ENCODE measurements at places on chromosomes 11 and 22.
A peak's percentile ranks its signal among the peaks of the same experiment; 100 is the strongest.

DNA sequence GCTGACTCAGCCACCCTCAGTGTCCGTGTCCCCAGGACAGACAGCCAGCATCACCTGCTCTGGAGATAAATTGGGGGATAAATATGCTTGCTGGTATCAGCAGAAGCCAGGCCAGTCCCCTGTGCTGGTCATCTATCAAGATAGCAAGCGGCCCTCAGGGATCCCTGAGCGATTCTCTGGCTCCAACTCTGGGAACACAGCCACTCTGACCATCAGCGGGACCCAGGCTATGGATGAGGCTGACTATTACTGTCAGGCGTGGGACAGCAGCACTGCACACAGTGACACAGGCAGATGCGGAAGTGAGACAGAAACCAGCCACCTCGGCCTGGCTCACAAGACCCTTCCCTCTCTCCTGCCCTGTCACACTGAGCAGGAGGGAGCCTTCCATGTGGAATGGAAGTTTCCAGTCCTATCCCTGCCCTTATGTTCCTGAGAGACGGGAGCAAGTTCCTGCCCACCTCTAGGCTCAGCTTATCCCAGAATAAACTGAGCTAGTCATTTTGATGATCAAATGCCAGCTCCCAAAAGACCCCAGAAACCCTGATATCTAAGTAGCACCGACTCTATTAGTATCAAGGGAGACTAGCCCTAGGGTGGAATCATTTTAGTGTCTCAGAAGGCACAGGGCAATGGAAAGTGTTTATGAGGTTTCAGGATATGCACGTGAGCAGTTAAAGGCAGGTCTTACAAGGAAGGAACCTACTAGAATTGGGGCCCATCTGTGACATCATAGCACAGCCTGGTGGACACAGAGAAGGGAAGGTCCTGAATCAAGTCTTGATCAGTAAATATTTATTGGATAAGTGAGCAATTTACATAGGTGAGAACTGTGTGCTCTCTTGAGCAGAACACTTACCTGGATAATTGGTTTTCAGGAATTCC is 6.3 kb upstream of the IGLL5 start:
- peak; percentile 39 for DNase-seq

DNA sequence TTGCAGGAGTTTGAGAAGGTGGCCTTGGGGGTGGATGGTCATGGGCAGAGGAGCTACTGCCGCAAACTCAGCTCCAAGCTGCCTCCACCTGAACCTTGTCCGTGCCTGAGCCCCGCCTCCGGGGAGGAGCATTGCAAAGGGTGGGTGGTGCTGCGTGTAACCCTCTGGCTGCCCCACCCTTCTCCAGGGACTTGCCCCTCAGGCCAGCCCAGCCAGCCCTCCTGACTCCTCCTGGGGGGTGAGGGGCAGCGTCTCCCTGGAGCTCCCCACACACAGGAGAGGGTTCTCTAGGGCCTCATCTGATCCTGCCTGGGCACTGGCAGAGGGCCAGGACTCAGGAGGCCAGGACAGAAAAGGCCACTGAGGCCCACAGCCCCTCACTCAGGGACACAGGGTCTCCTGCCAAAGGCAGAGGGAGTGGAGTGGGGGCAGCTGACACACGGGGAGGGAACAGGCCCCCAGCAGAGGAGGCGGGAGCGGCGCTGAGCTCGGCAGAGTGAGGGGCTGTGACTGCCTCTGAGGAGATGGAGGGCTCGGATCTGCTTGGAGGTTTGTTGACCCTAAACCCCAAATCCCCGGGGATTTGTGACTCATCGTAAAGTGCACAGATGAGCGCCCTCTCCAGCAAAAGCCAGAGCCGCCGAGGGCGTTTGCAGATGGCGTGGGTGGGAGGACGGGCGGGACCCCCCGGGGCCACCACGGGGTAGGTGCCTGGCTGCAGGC is 12.8 kb downstream of the BRSK2 start:
- DNase-seq: no peak

- peak; percentile 23 for DNase-seq
Measured at GRCh38 chr11:69912911-69913451, 93.8 kb upstream of the FGF3 start.

DNA sequence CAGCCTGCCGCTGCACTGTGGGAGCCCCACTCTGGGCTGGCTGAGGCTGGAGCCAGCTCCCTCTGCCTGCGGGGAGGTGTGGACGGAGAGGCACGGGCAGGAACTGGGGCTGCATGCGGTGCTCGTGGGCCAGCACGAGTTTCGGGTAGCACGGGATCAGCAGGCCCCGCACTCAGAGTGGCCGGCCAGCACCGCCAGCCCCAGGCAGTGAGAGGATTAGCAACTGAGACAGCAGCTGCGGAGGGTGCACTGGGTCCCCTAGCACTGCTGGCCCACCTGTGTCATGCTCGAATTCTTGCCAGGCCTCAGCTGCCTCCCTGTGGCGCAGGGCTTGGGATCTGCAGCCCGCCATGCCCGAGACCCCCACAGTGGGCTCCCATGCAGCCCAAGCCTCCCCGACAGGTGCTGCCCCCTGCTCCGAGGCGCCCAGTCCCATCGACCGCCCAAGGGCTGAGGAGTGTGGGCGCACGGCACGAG is 24.0 kb upstream of the OR5B21 start:
- DNase-seq: no peak

GRCh38 chr11:88398372-88398771 is 60.8 kb upstream of the CTSC start:
- no peak for DNase-seq

DNA sequence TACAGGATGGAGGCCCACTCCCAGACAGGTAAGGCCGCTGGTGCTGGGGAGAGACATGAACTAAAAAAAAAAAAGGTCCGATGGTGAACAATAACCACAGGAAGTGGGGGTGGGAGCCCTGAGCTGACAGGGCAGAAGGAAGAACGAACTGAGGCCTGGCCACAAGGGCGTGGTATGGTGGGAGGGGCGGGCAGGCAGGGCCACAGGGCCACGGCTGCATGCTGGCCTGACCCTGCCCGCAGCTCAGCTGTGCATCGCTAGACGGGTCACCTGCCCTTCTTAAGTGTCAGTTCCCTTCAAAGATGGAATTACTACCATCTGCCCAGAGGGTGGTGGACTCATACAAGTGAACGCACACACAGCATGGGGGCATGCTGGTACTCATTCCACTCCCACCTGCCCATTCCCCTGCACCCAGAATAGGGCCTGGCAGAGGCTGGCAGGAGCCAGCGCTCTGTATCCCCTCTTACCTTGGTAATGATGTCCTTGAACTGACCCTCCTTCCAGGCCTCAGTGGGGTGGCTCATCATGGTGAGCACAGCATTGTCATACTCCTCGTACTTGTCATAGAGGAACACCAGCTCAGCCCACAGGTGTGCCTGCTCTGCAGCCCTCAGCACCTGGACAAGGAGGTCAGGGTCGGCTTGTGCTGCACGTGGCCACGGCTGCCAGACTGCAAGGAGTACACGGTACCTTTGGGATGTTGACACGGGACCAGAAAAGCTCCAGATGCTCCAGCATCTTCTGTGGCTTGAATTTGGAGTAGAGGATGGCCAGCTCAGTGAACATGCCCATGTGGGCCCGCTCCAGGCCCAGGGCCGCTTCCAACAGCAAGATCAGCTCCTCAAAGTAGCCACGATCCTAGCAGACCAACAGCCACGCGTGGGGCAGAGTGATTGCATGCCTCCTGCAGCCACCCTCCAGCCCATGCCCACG is 17.5 kb upstream of the SLC25A1 start:
- DNase-seq: no peak

DNA sequence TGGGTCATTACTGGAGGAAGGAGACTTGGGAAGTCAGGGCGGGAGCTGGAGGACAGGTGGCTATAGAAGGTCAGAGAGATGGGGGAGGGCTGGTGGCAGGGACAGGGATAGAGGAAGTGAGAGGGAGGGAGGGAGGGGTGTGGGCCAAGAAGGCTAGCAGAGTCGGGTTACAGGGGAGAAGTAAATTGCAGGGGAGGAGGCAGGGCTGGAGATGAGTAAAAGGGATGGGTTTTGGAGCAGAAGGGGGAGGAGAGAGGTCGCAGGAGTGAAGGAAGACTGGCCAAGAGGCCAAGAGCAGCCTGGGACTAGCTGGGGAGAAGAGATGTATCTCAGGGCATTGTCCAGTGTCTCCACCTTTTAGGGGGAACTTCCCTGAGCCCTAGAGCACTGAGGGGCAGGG is 33.0 kb downstream of the LRRC10B start:
- no peak for DNase-seq

DNA sequence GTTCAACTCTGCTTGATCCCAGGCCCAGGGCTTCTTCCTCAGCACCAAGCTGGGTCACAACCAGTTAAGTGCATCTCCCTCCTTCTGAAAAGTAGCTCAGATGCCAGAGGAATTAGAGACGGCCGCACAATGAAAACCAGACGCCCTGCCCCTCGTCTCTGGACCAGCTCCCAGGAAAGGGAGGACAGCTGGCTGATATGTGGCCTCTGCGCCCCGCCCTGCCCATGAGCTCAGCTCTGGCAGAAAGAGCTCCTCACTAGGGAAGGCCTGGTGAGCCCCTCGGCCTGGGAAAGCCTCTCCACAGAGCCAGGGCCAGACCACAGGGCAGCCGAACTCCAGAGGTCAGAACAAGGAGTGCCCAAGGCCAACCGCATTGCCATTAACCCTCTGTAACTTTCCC is 18.1 kb upstream of the SCGB1A1 start:
- DNase-seq: no peak

GRCh38 chr11:20125927-20126326 is 34.3 kb downstream of the DBX1 start:
- DNase-seq: no peak

- no peak for DNase-seq
Measured at GRCh38 chr11:84924154-84924692, 702.9 kb downstream of the DLG2 start.

DNA sequence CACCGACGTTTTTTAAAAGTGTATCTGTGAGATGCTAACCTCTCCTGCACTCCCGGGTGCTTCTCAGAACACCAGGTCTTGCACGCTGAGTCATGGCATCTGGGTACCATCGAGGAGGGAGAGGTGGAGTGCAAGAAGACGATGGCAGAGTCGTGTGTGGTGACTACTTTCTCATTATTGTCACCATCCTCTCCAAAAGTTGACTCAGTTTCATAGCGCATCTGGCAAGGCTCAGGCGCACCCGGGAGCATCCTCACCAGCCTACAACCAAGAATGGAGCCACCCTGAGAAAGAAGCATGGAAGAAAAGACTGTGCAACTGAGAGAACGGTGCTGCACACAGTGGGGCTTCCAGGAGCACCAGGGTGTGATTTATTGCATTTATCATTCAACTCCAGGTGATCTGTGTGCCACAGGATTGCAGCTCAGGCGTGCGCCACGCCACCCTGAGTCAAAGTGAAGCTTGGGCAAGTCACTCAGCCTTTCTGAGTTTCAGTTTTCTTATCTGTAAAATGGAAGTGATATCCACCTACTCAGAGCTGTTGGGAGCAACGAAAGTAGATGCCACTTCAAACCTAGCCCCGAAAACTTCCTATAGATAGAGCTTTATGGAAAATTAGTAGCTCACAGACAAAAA is 65.4 kb downstream of the LINC01488 start:
- DNase-seq: peak; percentile 55

GRCh38 chr11:14700593-14700992 is 57.0 kb downstream of the PDE3B start:
- peak; percentile 39 for DNase-seq

DNA sequence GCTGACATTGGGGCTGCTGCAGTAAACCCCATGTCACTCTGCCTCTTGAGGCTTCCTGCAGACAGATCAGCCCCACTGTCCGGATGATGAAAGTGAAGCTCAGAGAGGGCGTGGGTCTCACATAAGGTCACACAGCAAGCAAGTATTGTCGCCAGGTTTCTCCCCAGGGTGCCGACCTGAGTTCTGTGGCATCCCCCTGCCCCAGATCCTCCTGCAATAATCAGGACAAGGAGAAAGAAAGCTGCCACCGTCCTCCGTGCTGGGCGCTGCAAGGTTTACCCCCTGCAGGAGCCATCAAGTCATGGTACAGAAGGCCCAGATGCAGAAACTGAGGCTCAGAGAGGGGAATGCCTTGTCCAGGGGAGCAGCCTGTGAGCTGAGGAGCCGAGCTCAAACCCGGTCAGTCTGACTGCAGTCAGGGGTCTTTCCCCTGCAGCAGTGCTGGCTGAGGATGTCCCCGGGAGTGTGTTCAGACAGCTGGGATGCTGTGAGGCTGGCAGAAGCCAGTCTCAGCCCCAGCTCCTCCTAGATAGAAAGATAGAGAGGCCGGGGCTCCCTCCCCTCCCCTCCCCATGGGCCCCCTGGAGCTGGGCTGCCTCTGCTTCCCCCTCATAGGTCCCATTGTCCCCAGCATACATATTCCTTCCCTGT is 13.2 kb downstream of the EMID1 start:
- no peak for DNase-seq

DNA sequence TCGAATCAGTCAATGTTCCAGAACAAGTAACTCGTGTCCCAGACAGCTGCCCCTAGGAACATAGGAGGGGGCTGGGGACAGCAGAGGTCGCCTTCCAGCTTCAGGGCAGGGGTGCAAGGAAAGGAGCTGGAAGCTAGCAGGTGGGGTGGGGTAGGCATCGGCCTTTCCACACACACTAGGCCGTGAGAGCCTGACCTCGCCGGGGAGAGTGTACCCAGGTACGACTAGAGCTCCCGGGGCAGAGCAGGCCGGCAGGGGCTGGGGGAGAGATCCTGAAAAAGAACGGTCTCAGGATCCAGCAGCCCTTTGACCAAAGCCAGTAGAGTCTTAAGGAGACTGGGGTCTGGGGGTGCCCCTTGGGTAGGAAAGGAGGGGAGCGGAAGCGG is 1127.5 kb downstream of the BRD1 start:
- no peak for DNase-seq

GRCh38 chr22:43128116-43128515 is 15.1 kb downstream of the MCAT start:
- no peak for DNase-seq

DNA sequence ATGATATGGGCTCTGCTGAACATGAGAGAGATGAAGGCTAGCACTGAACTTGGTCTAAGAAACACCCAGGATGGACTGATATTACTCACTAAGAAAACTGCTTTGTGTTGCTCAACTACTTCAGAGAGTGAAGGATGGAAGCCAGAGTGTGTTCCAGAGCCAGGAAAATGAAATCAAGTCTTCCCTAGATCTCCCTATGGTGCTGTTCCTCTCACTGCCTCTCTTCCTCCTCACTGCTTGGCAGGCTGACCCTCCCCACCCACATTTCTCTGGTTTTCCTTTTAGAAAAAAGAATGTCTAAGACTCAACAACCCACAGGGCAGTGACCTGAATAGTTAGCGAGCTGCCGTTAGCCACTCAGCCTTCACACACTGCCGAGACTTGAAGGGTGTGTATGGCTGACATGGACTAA is 65.6 kb downstream of the CCDC81 start:
- no peak for DNase-seq

Data from MM.1S (cell line).